ENCODE measurements at places on chromosomes 2 and 18. TPM values are rescaled to one million over a fixed set of nuclear protein-coding genes. Genes with fewer than 3 reads are reported as not detected.

GRCh38 chr2:37098416-37099118, 14.2 kb downstream of the GPATCH11 start:
- peak; percentile 62 for DNase-seq

GRCh38 chr2:56811401-56811800, 627.6 kb downstream of the CCDC85A start:
- no peak for DNase-seq

GRCh38 chr2:190999058-190999457, 14.9 kb downstream of the STAT1 start:
- no peak for DNase-seq

GRCh38 chr2:57205241-57205640, 841.4 kb upstream of the VRK2 start:
- DNase-seq = no peak

GRCh38 chr2:238670111-238670585, 177.7 kb upstream of the TWIST2 start:
- DNase-seq = no peak

DNA sequence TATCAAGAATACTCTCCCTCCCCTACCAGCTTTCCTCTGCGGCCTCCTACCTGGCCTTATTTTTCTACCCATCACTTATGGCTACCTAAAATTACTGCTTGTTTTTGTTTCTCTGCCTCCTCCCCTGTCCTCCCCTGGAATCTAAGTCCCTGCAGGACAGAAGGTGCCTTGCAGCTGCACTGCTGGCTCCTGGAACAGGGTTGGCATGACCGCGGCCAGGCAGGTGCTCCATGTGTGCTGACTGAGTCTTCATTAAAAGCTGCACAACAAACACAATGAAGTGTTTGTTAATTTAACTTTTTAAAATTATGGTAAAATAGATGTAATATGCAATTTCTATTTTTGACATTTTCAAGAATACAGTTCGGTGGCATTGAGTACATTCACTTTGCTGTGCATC, 171.9 kb upstream of the FHL2 start:
- no peak for DNase-seq

- DNase-seq = no peak
Measured at GRCh38 chr2:39922679-39923405, 143.8 kb upstream of the THUMPD2 start.

DNA sequence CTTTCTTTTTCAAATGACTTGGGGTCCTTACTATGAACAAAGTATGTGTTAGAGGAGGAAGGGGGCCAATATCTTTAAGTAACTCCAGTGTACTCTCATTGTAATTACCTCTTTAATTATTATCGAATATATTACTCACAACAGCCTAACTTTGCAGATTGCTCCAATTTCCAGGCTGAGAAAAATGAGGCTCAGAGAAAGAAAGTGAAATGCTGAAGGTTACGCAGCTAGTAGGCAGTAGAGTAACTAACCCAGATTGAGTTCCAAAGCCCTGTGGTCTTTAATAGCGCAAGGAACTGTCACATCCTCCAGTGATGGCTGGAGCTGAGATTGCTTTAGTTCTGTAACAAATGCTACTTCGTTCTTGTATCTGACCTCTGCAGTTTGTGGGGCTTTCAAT, 2.2 kb upstream of the GYPC start:
- DNase-seq = no peak

GRCh38 chr2:95388856-95389244, 13.7 kb upstream of the FAHD2A start:
- DNase-seq = no peak

GRCh38 chr2:168645696-168646338, 156.6 kb upstream of the NOSTRIN start:
- DNase-seq = no peak

DNA sequence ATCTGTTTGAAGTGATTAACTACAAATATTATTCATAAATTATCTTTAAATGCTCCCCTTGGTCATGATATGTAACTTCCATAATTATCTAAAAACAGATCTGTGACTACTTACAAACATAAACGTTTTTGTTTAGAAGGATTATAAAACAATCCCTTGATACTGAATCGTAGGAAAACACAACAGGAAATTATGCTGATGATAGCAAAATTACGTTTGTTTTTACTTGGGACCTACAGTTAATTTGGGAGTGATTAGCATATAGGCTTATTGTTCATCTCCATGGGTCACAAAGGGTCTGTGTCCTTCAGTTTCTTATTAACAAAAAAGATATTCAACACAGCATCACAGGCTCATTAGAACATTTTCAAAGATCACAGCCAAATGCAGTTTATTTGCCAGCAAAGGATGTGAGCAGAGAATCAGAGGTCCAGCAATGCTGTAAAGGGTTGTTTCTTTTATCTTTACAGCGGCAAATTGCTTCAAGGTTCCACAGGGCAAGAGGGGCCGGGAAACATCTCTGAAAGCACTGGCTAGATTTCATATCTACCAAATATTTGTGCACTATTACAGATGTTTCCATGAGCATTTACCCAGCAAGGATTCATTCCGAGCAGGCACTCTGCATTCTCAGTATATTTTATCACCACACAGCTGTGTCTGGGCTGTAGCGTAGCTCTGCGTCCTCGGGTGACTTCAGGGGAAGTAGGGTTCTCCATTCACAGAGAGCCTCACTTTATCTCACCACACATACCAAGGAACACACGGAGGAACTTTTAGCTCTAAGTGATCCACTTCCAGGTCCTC, 4.1 kb downstream of the CCDC195 start:
- DNase-seq = peak; percentile 43

DNA sequence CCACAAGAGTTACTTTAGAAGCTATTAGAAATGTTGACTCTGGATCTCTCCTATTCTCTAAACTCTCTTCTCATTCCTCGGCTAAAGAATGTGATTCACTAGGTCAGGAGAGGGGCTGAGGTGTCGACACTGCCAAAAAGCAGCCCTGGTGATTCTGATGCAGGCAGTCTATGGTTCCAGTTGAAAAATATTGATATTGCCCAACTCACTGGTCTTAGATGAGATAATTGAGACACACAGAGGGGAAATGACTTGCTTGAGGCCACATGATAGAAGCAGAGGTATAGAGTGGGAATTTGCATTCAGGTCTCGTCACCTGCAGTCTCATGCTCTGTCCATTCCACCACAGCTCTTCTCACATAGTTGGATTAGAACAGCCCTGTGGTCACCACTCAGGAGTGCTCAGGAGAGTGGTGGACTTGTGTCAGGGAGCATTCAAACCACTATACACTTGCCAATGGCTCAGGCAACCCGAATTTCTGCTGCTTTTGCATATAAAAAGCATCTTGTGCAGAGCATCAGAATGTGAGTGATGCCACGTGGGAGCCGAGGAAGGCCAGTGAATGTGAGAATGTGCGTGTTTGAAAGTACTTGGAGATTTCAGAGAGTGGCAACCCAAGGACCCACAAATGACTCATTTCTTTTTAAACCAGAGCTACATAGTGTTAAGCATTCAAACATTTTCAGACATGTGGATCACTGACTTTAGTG, 65.1 kb upstream of the CTLA4 start:
- peak; percentile 98 for DNase-seq

DNA sequence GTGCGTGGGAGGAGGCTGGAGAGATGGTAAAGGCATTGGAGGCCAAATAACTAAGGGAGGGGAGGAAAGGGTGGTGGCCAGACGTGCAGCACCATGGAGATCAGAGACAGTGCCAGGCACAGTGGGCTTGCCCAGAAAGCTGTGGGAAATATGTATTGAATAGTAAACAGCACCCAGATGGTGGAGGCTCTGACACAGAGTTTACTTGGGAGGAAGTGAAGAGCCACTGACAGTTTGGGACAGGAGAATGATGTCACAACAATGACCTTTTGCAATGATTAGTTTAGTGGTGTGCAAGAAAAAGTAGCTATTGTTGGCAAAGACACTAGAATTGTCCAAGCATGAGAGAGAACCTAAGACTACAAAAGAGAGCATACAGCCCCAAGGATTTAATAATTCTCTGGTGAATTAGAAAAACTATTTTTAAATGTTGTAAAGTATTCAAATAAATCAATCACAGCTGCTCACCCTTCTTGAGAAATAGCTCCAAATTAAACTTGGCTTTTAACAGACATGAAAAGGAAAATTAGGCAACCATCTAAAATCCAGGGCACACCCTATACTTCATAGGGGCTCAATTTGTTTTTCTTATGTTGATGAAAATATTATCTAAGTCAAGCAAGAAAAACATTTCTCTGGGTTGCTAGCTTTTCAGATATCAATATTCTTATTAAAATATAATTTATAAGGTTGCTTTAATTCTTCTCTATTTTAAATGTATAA, 458.7 kb upstream of the HNRNPA3 start:
- no peak for DNase-seq

- no peak for DNase-seq
Measured at GRCh38 chr2:15808204-15808910, 132.0 kb upstream of the MYCN start.

DNA sequence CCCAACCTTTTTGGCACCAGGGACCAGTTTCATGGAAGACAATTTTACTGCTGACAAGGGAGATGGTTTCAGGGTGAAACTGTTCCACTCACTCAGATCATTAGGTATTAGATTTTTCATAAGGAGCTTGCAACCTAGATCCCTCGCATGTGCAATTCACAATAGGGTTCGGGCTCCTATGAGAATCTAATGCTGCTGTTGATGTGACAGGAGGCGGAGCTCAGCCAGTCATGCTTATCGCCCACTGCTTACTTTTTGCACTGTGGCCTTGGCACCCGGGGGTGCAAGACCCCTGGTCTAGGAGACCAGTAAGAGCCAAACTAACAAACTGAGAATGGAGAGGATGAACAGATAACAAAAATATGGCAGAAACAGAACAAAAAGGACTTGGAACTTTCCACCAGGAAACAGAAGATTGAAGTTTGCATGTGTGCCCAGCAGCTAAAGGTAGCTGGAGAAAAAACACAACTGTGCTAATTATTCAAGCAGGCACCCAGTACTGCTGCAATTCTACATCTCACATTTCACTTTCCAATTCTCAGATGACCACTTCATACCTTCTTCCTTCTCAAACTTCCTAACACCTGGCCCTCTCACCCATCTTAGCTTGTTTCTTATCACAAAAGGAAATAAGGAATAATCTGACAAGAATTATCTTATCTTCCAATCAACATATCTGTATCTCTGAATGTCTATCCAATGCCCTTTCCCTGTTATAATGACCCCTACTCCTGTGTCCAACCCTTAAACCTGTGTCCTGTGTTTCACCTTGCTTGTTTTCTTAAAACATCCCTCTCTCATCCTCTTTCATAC, 24.8 kb downstream of the SP3 start:
- DNase-seq = no peak

- no peak for DNase-seq
Measured at GRCh38 chr2:130966775-130967490, 126.3 kb downstream of the FAM168B start.

DNA sequence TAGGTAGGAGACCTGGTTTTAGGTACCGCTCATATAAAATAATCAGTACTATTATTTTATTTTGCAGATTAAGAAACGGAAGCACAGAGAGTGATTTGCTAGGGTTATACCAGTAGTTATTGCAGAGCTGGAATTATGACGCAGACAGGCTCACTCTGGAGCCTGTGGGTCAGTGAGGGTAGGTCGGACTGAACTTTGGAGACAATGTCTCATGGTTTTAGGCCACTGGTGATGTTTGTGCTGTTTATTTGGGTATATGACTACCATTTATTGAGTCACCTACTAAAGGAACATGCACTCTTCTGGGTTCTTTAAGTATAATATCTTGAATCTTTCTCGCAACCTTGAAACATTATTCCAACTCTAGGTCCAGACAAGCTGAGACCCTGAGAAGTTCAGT, 33.5 kb upstream of the IL1R1 start:
- no peak for DNase-seq

DNA sequence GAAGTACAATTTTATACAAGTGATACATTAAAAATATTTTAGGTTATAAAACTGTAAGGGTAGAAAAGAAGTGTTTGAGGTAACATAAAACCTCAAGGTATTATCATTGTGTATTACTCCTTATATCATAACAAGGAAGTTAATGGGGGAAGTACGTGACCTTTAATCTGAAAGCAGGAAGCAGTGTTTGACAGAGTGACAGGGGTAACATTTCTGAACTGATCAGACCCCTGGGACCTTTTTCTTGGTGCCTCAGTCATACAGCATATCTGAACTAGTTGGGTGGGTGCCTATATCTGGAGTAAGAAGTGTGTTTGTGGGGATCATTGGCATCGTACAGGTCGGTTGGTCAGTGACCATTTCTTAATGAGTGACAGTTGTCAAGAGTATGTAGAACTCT, 43.0 kb downstream of the MALT1 start:
- DNase-seq = no peak

GRCh38 chr2:240624950-240625621, at the start of gene GPR35:
Gene GPR35, plus strand, starts transcription at chr2:240625480. Its CDS starts 4,473 bp downstream, at chr2:240629953.
- peak; percentile 49 for DNase-seq

- DNase-seq = no peak
Measured at GRCh38 chr18:5197032-5197434, at the start of gene AKAIN1. Gene AKAIN1, minus strand, starts transcription at chr18:5197257. Its CDS starts 204 bp downstream, at chr18:5197053.

- no peak for DNase-seq
Measured at GRCh38 chr2:147150241-147150635, 694.6 kb upstream of the ACVR2A start.

DNA sequence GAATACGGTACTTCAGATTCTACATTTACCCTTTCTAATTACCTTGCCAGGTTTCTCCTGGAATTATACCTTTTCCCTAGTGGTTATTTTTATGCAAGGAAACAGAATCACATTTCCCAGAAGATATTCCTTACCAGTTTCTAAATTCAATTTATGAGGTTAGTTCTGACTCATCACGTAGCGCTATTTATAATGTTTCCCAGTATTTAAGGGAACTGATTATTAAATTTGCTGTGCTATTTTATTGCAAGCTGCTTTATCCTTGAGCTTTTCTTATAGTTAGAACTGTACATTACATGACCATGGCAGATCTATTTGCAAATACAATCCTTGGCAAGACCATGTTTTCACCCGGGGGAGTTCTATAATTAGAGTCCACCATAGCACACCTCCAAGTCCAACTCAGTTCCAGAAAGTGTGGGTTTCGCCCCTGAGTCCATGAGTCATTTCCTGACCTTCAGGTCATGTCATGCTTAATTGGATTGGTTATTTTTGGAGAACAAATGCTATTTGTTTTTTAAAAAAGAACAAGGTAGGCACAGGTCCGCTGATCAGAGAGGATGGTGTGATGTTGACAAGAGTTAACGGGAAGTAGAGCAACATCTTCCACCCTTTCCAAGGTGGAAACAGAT, 126.6 kb downstream of the ZNF532 start:
- DNase-seq = peak; percentile 53

- DNase-seq = no peak
Measured at GRCh38 chr18:79848579-79849327, 51.0 kb downstream of the KCNG2 start.

DNA sequence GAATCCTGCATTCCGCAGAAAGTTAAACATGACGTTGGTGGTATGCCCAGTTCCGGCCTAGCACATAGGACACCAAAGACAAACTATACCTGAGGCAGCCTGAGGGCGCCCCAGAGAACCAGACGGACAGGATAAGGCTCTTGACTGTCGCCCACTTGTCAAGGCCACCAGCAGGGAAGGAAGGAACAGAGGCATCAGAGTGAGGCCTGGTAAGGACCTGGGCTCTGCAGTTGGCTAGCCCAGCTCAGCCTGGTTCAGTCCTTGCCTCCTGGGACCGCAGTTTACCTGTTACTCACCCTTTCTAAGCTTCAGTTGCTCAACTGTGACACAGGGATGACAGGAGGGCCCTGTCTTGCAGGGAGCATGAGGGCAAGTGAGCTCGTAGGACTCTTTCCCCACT, 82.1 kb downstream of the ACTR2 start:
- DNase-seq = no peak

HRH4 gene
- not detected for total RNA-seq

ACKR3 gene
- total RNA-seq = not detected

CXCR1 gene
- total RNA-seq = not detected

CFAP65 gene
- total RNA-seq = not detected

LYG2 gene
- not detected for total RNA-seq

OR6B3 gene
- total RNA-seq = not detected

TUBB8B gene
- total RNA-seq = not detected

ZNF396 gene
- total RNA-seq = 0.19 TPM

TMEM200C gene
- not detected for total RNA-seq
